SHP77 (cell line): ENCODE measurements at places on chromosomes 2 and 18.

GRCh38 chr2:32792416-32792815 is 154.3 kb upstream of the LTBP1 start:
- DNase-seq = no peak

DNA sequence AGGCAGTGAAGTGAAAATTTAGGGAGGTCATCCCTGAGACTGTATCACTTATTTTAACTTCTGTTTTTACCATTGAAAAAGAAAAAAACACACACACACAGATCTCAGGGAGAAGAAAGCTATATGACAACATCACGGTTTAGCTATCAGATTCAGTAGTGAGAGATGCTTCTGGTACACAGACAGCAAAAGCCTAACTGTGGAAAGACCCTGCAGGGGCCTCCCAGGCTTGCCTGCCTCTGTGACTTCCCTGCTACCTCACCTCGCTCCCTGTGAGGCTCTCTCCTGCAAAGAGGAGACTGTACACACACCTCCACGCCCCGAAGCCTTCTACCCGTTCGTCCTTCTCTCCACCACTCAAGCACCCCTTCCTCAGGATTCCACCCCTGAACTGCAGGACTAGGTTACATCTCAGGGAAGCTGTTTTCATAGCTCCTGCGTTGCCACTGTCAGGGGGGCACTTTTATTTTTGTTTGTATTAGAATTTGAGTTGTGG is 86.3 kb downstream of the EPB41L3 start:
- DNase-seq = no peak

DNA sequence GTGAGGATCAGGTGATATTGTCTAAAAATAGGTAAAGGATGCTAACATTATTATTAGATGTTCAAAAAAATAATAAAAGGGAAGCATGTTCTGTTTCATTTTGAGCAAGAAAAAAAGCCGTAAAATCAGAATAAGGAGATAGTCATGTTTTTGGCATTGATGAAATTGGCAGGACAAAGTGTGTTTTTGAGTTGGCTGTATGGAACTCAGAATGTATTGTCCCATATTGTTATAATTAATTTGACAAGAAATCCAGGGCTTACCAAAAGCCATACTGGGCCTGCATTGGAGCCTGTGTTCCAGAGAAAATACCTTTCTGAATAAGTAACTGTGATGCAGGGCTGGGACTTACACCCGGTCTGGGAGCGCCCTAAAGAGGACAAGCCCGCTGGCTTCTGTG is 232.0 kb downstream of the AGAP1 start:
- no peak for DNase-seq

GRCh38 chr2:129118296-129118695 is 799.6 kb upstream of the HS6ST1 start:
- DNase-seq = no peak

DNA sequence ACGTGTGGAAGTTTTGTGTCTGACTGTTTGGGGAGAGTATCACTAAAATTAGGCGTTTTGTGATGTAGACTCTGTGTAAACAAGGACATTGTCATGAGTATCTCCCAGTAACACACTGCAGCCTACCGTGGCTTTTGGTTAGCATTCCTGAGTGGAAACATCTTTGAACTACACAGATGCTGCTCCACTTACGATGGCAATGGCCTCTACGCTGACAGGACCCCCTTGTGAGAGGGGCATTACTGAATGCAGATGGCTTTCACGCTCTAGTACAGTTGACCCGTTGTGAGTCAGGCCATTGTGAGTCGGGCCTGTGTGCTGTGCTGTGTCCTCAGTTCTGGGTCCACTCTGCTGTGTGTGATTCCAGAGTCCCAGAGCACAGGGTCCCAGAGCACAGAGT is 34.4 kb upstream of the ADNP2 start:
- DNase-seq = no peak

- DNase-seq = no peak
These were observed 175.9 kb upstream of the FN1 start for GRCh38 chr2:215611609-215612386.

GRCh38 chr18:73283788-73284187 is 416.0 kb upstream of the NETO1 start:
- no peak for DNase-seq

- no peak for DNase-seq
These were observed 118.8 kb upstream of the STK17B start for GRCh38 chr2:196290136-196290535.

- DNase-seq = no peak
These were observed 97.0 kb downstream of the NEB start for GRCh38 chr2:151637271-151637781.

DNA sequence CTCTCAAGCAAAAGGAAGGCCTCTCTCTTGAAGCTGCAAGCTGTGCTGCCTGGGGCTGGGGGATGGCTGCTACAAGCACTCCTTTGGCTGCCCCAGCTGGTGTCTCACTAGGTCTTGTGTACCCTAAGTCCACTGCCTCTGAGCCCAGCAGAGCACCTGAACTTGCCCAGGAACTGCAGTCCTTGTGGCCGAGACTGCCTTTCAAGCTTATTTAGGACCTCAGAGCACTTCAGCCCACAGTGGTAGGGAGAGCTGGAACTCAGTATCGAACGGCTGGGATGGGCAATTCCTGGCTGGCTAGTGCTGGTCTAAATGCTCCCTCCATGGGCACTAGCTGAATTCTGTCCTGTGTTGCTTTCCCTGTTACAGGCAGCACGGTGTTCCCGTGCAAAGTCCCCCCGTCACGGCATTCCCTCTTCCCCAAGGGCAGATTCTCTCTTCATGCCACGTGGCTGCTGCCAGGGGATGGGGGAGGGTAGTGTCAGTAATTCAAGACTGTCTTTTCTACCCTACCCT is 25.9 kb downstream of the STPG4 start:
- no peak for DNase-seq

DNA sequence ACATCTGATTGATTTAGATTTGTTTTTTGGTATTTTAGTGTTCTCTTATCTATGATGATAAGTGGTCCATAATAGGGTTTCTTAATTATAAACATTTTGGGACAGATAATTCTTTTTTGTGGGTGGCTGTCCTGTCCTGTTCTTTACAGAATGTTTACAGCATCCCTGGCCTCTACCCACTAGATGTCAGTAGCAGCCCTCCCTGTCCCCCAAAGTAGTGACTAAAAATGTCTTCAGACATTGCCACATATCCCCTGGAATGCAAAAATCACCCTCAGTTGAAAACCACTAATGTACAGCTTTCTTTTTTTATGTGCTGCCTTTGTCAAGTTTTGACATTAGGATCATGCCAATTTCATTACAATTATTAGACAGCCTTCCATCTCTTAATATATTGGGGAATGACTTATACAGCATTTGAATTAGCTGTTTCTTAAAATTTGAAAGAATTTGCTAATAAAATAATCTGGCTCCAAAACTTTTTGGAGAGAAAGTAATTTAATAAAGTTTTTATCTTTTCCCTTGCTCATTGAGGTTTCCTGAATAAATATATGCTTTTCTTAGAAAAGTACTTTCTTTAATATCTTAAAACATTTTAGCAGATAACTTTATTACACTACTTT is 19.5 kb downstream of the WIPF1 start:
- no peak for DNase-seq

DNA sequence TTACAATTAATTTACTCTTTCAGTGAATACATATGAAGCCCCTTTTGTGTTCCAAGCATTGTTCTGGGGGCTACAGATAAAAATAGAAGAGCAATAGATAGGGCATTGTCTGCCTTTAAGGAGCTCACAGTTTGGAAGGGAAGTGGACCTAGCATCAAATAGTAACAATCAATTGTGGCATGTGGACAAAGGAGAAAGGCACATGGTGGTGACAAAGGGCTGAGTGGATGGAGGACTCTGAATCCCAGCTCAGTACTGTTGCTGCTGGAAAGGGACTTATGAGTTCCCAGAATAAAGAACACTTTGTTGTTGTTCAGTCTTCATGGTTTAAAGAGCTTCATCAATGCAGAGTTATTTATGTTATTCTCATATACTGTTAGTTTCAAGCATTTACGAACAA is 217.7 kb downstream of the HRH4 start:
- no peak for DNase-seq

DNA sequence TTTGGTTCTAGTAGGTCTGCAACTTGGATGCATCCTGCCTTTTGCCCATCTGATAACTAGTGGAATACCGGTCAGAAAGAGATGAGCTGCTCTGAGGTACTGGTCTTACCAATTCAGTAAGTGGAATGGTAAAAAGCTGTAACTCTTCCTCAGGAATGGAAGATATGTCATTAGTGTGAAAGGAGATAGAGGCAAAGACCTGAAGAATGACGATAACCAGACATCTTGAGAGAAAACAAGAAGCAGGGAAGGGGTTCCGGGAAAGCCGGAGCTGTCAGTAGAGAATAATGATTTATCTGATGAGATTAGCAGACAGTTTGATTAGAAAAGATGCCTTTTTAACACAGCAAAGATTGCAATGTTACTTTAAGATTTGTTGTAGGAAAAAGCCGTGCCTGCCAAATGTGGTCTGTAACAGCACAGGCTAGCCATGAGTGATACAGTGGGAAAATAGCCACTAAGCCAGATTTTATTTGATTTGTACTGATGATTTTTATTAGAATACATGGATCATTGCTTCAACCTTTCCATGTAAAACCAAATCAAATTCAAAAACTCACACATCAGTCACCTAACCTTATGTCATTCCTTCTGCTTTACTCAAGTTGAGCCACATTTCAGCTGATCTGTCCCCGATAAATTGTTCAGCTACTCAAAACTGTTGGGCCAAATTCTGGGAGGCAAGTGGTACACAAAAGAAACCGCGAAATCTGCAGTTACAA is 110.0 kb downstream of the TCF4 start:
- DNase-seq = no peak

DNA sequence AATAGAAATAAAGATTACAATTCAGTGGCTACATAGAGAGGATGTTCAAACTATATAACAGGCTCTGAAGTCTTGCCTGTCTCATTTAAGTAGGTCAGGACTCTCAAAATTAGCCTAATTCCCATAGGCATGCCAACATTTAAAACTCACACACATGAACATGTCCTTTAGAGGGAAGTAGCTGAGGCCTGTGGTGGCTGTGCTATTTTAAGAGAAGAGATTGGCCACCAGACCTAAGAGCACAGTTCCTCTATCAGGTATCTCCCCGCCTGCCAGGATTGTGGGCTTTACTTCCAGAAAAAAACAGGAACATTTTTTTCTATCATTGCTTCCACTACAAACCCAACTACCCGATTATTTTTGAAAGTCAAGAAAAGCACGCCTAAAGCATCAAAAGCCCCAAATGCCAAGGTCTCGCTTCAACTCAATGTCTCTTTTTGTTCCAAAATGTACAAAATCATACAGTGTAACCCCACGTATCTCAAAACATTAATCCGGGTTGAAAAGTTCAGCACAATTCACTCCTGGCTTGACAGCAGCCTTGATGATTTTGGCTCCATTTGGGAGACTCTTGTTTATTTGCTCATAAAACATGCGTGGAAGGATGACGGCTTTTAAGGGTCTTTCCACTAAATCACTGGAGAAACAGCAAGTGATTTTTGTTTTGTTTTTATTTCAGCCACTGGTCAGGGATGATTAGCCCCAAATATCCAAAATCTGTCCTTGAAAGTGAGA is 15.3 kb downstream of the FHL2 start:
- DNase-seq = no peak

DNA sequence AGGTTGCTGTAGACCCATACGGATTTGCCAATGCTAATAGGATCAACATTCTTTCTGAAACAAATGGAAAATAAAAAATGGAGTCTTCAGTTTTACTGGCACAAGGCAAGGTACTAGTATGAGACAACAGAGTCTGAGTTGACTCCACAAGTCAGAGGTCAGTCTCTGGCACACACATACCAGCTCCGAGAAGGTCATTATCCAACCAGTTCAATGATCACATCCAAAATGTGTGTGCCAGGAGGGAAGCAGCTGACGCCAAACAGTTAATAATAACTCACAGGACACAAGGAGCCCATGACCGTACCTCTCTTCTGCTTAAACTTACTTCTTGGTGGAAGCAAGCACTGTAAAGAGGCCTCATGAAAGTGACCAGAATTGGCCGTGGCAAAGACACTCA is 528.6 kb downstream of the ZNF516 start:
- no peak for DNase-seq

- peak; percentile 48 for DNase-seq
These were observed 341.3 kb downstream of the MYCN start for GRCh38 chr2:16281451-16282335.

DNA sequence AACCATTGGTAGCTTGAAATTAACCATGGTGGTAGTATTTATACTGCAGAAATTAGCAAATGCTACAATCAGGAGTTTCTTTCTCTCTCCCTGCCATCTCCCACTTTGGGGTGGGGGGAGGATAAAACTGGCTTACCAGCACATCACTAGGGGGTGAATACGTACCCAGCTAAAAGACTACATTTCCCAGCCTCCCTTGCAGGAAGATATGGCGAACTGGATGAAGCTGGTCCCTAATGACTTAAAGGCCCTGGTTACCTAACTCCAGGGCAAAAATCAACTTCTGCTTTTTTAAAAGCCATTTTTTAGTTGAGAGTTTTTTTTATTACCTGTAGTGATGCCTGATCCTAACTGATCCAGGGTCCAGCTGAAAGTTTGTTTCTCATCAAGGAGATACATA is 70.3 kb upstream of the RAB12 start:
- no peak for DNase-seq

- no peak for DNase-seq
These were observed 52.8 kb downstream of the EDAR start for GRCh38 chr2:108936076-108936864.

GRCh38 chr2:69003731-69004130 is 9.2 kb upstream of the ANTXR1 start:
- no peak for DNase-seq

DNA sequence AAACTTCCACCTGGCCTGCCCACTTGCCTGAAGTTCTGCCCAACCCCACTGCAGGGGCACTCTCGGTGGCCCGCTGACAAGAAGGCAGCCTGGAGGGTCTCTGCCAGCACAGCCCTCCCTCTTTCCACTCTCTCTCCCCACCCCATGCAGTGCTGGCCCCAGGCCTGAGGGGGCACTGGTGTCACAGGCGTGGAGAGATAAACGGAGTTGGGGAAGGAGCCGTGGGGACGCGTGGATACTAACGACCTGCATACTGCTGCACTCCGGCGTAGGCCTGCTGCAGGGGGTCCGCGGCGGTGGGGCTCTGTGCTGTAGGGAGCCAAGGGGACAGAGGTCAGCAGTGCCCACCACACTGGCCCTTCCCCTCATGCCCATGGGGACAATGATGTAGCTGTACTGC is 299.3 kb downstream of the CELF4 start:
- no peak for DNase-seq

- DNase-seq = no peak
These were observed 4.4 kb upstream of the KCNIP3 start for GRCh38 chr2:95292623-95293260.

- no peak for DNase-seq
These were observed 1710.4 kb downstream of the SUCLG1 start for GRCh38 chr2:82748653-82749052.

- peak; percentile 92 for DNase-seq
These were observed 154.6 kb downstream of the CCDC74A start for GRCh38 chr2:131682122-131682944.

GRCh38 chr2:210496512-210496911 is 20.0 kb upstream of the LANCL1 start:
- DNase-seq = no peak

- DNase-seq = no peak
These were observed 47.5 kb upstream of the CDH20 start for GRCh38 chr18:61285777-61286176.

GRCh38 chr18:41906528-41907146 is 48.4 kb upstream of the PIK3C3 start:
- peak; percentile 38 for DNase-seq
